Right hindlimb (tissue), 1 donor: ENCODE measurements at places on chromosomes 2 and 18.
A peak's percentile ranks its signal among the peaks of the same experiment; 100 is the strongest.

DNA sequence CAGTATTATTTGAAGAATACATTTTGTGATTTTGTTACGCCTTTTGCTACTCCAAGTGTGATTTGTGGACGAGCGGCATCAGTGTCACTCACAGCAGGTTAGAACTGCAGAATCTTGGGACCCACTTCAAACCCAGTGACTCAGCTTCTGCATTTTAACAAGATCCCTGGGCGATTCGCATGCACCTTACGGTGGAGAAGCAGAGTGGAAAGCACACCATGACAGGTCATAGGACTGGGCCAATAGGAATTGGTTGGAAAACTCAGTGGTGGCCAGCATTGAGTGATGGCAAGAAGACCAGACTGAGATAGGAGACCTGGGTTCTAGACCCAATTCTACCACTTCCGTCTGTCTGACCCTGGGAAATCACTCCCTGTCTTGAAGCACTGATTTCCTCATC lies 26.3 kb downstream of the CTLA4 start:
- no peak for DNase-seq

GRCh38 chr18:50038448-50038847 lies 156.5 kb downstream of the MYO5B start:
- no peak for DNase-seq

DNA sequence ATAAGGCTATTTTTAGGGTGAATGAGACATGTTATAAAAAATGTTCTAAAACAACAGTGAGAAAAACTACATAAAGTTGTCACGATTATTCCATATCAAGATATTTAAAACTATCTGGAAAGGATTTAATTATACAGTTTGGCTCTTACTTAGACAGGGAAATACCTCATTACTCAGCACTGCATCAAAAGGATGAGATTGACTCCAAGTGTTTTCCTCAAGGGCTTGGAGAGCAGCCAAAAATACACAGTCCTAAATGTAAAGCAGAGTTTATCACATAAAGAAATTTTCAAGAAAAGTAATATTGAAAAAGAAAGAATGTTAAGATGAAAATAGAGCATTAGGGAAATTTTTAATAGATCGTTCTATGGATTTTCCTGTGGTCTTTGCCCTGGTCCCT lies 285.5 kb upstream of the NETO1 start:
- no peak for DNase-seq

DNA sequence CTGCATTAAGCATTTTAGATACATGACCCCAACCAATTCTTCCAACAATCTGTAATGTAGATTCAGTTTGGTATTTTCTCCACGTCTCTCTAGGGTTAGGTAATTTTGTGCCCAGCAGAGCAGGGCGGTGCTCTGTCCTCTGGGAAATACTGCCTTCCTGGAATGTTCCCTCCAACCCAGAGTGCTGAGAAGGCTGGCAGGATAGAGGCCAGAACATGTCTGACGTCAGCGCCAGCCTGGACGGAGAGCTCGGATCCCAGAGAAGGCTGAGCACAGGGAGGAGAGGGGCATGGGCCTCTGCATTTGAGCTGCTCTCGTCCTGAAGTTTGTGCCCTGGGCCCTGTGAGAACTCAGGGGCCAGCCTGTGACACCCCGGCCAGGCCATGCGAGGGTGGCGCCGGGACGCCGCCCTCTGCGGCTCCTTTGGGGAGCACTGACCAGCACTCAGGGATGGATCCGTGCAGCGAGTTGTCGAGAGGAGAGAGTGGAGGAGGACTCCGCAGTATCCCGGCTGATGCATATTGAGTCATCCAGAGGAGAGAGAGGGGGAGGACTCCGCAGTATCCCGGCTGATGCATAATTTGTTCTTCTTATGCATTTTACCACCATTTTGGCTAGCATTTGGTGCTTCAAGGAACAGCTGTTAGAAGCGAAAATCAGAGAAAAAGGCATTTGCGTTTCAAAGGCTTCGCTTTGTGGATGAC lies 80.0 kb upstream of the PXDN start:
- DNase-seq: no peak

DNA sequence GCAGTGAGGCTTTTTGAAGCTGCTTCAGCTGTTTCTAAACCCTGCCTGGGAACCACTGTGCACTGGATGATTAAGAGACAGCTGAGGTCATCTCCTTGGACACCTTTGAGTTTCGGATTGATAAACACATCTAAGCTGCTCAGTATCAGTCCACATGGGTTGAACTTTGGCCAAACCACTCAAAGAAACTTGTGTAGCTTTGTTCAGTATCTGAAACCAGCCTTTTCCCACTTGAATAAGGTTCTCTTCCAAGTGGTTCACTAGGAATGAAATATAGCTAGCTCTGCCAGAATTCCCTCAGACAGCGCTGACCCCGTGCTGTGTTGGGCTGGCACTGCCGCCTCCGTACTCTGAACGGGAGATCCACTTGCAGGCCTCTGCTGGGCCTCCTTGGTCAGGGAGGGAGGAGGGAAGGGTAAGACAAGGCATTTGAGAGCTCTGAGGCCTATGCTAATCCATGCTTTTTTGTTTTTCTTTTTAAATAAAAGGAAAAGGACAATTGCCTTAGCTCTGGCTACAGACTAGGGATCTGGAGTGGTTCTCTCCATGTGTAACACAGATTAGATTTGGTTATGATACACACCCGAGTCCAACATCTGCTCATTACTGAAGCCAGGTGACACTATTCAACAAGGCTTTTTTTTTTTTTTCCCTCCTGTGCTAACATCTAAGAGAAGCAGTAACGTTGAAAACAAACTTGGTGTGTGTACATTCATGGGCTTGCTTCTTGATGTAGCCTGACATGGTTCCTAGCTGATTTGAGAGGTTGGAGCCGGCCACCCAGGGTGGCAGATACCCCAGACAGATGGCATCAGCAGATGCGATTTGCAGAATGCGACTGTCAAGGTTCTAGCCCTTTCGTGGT lies 67.7 kb downstream of the NCK2 start:
- DNase-seq: peak; percentile 59

DNA sequence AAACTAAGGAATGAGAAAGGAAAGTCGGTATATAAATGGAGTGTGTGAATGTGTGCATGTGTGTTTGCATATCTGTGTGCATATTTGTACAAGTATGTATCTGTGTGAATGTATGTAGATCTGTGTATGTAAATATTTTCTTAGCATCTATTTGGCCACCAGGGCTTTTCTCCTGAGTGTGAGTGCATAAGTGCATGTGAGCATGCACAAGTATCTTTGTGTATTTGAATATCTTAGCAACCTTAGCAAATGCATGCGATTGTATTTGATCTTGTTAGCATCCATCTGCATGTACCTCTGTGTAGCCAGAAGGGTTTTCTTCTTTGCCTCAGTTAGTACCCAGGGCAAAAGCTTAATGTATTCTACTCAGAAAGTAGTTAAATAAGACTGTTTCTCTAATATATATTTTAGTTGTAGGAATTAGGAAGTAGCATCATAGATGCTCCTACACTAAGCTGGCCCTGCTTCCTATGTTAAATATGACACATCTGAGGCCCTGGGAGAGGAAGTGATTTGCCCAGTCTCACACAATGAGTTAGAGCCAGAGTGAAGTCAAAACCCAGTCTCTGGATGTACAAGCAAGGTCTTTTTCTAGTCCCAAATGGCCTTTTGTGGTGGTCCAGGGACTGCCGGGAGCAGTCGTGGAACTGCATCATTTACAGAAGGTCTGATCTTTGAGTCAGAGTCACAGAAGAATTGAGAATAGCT lies 9.2 kb downstream of the FKBP1B start:
- DNase-seq: no peak

DNA sequence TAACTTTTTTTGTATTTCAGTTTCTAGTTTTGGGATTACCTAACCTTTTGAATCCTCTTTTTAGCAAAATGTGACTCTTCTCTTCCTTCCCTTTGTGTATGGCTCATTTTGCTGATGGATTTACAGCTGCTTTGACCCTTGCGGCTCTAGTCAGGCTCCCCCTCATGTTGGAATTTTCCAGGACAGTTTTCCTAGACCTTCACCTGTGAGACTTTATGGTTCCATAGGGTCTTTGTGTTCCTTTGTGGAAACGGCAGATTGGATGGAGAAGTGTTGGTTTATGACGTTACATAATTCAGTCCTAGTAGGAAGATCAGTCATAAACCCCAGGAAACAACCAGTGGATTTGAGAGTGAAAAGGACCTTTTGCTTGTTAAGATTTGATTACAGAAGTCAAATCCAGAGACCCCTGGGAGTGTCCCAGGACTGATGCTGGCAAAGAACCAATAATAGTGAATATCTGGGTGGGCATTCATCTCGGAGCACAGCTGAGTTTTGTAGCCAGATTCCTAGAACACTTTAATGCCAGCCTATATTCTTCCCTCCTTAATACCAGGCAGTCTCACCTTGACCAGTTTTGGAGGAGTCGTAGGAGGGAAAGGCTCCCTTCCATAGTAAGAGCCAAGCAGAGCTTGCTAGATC lies 42.7 kb downstream of the SOCS6 start:
- no peak for DNase-seq

GRCh38 chr18:30342675-30343074 lies 699.9 kb downstream of the DSC3 start:
- no peak for DNase-seq
